Activated CD4-positive, alpha-beta T cell treated with anti-CD3 and anti-CD28 coated beads for 4 hours (primary cell): ENCODE measurements at places on chromosomes 11 and 22.

- no peak for DNase-seq
Observed at GRCh38 chr11:47099918-47100315, 76.8 kb downstream of the ARFGAP2 start.

DNA sequence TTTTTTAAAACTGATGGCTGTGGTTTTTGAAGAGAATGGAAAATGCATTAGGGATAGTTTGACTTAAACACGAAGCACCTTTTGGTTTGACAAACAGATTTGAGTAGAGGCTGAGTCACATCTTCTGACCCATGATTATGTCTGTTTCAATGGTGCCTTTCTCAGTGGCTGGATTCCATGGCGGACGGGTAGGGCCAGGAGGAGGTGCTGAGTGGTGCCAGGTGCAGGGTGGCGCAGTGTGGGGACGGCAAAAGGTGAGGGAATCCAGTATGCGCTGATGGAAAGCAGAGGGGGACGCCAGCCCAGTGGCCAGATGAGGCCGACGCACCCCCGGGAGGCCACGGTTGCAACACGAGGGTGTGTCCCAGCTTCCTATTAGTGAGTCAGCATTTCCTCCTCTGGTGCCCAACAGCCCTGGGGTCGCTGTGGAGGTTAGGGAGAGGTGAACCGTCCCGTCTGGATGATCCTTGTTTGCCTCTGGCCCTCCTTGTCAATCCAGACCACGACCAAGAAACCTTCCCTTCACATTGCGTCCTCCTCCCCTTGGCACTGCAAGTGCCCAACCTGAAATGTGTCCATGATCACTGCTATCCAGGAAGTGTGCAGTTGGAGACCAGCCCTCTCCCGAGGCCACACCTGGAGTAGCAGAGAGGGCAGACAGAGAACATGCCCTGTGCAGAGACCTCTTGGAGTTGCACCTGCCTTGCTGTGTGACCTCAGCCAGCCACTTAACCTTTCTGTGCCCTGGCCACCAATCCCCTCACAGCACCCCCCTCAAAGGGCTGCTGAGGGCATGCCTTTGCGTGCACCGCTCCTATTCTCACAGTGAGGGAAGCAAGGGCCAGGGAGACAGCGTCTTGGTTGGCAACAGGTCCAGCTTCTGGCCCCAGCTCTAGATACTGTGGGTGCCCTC, 32.5 kb upstream of the ATXN10 start:
- no peak for DNase-seq

GRCh38 chr11:69634590-69634989, 6.4 kb upstream of the CCND1 start:
- DNase-seq: no peak

- DNase-seq: no peak
Observed at GRCh38 chr11:77167111-77167626, 39.1 kb downstream of the MYO7A start.

GRCh38 chr22:19448076-19448607, 631 bp upstream of the C22orf39 start:
- DNase-seq: no peak

DNA sequence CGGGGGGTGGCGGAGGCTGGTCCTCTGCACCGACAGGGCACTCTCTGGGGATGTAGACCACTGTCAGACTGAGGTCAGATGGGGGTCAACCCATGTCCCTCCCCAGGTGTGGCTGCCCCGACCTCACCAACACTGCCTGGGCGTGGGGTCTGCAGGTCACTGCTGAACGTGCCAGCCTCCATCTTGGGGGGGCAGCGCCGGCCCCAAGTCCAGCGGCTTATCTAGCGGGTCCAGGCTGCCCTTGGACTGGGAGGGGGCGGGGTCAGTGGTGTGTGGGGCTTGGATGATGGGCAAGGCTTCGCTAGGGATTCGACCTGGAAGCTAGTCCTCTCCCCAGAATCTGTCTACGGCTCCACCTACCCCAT, 178.2 kb downstream of the IGLL1 start:
- no peak for DNase-seq

DNA sequence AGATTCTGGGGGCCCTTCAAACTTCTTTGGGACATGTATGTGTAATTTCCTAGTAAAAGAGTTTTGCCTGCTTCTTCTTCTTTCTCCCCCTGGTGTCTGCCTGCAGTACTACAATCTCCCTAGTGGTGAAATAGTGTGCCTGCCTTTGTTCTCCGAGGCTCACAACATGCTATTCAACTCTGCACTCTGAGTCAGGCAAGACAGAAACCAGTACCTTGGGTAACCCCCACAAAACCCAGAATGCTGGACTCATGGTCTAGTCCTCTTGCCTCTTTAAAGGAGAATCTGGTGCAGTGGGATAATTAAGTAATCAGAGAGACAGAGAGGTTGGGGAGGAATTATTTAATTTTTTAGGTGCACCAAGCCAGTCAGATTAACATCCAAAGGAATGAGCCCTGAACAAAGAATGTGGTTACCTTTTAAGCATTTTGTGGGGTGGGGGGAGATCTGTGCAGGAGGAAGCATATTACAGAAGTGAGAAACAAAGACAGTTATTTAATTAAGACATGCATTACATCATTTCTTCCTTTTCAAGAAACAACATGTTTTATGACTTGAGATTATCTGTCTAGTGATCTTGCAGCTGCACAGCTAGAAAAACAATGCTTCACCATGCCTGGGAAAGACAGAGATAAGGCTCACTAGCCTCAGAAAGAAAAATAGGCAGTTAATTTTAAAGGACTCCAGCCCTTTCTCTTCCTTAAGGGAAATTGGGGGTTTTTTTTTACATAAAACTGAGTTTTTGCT, 11.0 kb upstream of the MS4A6A start:
- DNase-seq: peak; percentile 63

DNA sequence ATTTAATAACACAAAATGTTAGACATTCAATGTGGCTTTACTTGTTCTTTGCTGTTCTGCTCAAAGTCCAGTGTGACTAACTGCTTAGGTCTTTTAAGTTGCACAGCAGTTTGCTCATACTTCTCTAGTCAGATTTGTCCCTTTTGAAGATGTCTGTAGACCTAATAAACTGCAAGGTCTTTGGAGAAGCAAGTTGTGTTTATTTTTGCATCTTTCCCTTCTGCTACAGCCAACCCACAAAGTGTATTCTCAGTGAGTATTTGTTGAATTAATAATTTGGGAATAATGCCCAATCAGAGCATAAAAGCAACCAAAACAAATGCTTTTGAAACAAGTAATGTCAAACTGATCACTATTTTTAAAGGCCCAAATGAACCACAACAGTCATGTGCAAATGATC, 312.5 kb downstream of the CADM1 start:
- no peak for DNase-seq

- no peak for DNase-seq
Observed at GRCh38 chr11:27934830-27935145, 173.2 kb downstream of the KIF18A start.

DNA sequence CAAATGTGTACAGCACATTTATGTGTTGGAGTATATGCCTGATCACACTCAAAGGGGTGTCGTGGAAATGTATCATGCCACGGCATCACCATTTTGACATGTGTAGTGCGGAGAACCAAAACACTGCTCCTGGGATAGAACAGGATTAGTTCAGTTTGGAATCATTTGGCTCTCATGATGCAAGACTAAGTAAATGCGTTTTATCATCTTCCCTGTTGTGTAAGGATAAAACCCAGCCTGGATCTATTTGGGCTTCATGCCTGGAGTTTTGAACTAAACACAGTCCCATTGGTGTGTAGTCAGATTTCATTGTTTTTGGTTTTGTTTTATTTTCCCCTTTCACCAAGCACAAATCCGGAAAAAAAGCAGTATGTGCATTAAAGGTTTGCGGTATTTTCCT, 574.3 kb downstream of the NTM start:
- no peak for DNase-seq
